Cortex of kidney (tissue), 1 donor: ENCODE measurements at places on chromosomes 3 and 15.

- no peak for DNase-seq
Observed at GRCh38 chr3:133238015-133238414, 161.8 kb upstream of the BFSP2 start.

- DNase-seq = no peak
Observed at GRCh38 chr15:77985931-77986480, 91.5 kb downstream of the TBC1D2B start.

- no peak for DNase-seq
Observed at GRCh38 chr3:36677331-36678007, 86.9 kb downstream of the DCLK3 start.

DNA sequence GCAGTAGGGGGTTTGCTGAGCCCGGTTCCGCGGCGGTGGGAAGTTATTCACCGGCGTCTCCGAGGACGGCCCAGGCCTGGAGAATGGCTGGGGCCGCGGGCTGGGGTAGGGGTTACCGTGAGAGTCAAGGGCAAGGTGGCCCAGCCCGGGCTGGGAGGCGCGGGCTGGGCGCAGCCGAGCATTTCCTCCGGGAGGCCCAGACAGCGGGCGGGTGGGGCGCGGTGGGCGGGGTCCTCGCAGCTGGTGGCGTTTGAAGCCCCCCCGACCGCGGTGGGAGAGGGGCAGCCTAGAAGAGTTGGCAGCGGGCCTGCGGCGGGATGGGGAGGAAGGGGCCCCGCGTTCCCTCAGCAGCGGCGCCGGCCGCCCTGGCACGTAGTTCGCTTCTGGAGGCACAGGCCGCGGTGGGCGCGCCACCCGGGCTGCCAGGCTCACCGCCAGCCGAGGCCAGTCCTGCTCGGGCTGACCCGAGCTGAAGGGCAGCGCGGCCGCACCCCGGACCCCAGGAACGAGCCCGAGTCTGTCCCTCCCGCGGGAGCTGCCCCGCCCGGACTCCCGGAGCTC is 960 bp upstream of the KLF13 start:
- DNase-seq = no peak

- DNase-seq = no peak
Observed at GRCh38 chr3:4520033-4520816, 27.1 kb downstream of the ITPR1 start.

GRCh38 chr3:46701181-46701939 is at the start of gene TMIE:
Gene TMIE (plus strand): TSS chr3:46701392. CDS start chr3:46701488, 96 bp downstream.
- no peak for DNase-seq

DNA sequence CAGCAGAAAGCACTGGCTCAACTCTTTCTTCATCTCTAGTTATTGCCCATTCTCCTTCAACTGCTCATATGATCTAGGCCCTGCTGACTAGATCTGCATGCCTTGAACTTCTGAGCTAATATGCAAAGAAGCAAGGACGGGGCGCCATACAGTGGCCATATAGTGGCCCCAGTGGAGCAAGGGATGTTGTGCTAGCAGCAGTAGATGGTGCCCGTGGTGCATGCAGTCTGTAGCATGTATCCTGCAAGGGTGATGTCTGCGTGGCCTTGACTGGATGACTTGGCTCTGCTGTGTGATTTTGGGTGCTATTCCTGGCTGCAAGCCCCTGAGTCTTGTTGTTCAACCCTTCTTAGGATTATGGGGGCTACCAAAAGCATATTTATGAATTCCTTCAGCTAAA is 12.2 kb upstream of the NMD3 start:
- no peak for DNase-seq

- DNase-seq = no peak
Observed at GRCh38 chr3:140341817-140342403, 336.0 kb upstream of the TRIM42 start.

- DNase-seq = no peak
Observed at GRCh38 chr3:133256787-133257483, 142.9 kb upstream of the BFSP2 start.

GRCh38 chr3:87145553-87145952 is 81.6 kb upstream of the CHMP2B start:
- no peak for DNase-seq

- DNase-seq = no peak
Observed at GRCh38 chr3:43906849-43907507, 216.2 kb downstream of the ABHD5 start.

- DNase-seq = no peak
Observed at GRCh38 chr15:47861111-47861903, 144.0 kb downstream of the SEMA6D start.

- no peak for DNase-seq
Observed at GRCh38 chr3:122107171-122107570, 52.0 kb downstream of the CD86 start.
